ENCODE measurements at places on chromosomes 5 and 9. TPM values are rescaled to one million over a fixed set of nuclear protein-coding genes. Genes with fewer than 3 reads are reported as not detected.

- DNase-seq = no peak
Observed at GRCh38 chr9:116860509-116861120, 173.5 kb downstream of the TRIM32 start.

GRCh38 chr9:90517103-90517502 lies 125.5 kb downstream of the DIRAS2 start:
- DNase-seq = no peak

GRCh38 chr5:150211156-150212030 lies 21.5 kb downstream of the SLC6A7 start:
- DNase-seq = no peak

The SPINK13 gene
- not detected for total RNA-seq

DNA sequence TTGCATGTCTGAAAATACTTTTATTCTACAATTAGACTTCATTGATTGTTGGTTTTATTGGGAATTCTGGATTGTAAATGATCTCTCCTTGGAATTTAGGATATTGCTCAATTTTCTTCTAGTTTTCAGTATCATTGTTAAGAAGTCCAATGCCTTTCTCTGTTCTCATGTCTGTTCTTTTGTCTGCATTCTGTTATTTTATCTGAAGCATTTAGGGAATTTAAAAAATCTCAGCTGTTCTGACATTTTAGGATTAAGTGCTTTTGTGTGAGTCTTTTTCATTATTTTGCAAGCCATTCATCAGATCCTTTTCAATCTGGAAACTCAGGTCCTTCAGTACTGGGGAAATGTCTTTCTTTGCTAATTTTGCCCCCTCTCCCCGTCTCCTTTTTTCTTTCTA lies 4.4 kb upstream of the FER start:
- DNase-seq = no peak

DNA sequence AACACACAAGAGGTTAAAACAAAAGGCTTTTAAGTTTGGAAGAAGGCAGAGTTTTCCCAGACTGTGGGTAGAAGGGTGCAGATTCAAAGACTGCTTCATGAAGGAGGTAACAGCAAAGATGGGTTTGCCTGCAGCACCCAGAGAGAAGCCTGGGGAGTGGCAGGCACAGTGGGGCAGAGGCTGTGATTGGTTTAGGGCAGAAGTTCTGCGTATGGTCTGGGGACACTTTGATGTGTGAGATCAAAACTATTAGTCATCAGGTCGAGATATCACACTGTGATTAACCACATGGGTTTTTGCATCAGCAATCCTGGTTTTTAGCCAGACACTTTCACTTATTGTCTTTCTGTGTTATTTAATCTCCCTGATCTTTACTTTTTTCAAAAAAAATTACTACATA lies 188.8 kb upstream of the GLRA1 start:
- no peak for DNase-seq

The OR1K1 gene
- total RNA-seq = not detected

- no peak for DNase-seq
Observed at GRCh38 chr5:142969186-142969585, 199.0 kb downstream of the ARHGAP26 start.

DNA sequence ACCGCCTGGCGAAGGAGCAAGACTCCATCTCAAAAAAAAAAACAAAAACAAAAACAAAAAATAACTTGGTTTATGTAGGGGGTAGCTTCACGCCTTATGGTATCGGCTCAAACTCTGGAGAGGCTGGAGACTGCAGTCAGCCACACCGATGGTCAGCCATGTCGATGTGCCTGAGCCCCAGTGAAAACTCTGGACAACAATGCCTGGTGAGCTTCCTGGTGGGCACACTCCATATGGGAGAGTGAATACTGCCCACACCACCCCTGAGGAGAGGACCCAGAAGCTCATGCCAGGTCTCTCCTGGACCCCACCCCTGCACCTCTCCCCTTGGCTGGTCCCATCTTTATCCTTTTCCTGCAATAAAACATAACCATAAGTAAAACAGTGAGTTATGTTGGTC lies 19.6 kb downstream of the IPPK start:
- peak; percentile 82 for DNase-seq

DNA sequence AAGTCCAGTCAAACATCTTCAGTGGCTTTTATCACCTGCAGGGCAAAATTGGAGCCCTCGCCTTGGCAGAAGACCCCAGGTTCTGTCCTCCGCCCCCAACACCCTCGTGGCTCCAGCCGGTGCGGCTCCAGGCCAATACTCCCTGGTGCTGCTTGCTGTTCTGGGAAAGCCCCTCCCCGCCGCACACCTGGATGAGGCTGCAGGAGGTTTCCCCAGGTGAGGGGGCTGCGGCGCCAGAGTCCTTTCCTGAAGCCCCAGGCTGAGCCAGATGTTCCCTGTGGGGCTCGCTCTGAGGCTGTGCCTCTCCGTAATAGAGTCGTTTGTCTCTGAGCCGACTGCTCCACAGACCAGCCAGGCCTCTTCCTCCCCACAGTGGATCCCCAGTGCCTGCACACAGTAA lies 375.4 kb upstream of the IRX1 start:
- no peak for DNase-seq

DNA sequence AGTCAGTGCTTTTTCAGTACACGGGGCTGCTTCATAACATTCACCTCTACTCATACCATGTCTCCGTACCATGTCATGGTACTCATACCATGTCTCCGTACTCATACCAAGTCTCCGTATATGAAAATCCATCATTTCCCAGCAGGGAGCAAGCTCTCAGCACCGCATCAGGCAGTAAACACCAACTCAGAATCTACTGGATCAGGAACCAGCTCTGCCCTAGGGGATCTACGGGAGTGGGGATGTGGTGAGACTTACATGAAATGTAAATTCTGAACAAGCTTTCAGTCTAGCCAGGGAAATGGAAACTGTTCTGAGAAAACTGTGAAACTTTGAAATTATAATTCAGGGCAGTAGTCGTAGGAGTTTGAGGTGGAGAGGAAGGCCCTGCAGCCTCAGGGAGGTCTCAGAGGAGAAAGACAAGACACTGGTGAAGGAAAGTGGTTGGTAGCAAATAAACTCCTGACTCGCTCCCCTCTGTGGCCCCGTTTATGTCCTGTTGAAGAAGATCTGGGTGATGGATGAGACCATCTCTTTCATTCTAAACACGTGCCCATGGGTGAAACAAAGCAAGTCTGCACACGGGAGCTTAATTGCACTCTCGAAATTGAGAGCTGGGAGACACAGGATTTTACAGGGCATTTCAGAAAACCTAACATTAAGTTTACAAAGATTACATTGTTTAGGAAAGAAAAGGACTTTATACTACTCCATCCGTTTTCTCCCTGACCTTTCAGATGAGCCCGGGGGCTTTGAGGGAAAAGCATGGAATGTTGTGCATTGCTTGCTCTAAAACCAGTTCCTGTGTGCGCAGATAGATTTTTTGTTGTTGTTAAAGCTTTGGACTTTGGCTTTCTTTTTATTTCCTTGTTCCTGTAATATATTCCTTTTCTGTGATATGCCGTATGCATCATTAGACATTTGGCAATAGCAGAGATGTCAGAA lies 26.8 kb downstream of the ACTBL2 start:
- DNase-seq = no peak

The TLR4 gene
- 62.8 TPM for total RNA-seq

The HEMGN gene
- not detected for total RNA-seq

The APBA1 gene
- total RNA-seq = 7.7 TPM

The PCDH12 gene
- 6.4 TPM for total RNA-seq

DNA sequence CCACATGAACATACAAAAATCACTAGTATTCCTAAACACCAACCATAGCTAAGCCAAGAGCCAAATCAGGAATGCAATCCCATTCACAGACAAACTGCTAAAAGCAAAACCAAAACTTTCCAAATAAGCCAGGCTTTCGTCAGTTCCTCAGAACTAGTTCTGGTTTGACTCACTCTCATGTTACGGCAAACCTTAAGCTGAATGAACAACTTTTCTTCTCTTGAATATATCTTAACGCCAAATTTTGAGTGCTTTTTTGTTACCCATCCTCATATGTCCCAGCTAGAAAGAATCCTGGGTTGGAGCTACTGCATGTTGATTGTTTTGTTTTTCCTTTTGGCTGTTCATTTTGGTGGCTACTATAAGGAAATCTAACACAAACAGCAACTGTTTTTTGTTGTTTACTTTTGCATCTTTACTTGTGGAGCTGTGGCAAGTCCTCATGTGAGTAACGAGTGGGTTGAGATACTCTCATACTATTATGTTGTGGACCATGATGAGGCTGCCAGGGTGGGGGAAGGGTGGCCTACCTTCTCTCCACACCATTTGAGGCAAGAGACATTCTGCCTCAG lies at the start of gene PDCD1LG2:
Gene PDCD1LG2, plus strand, starts transcription at position 172 of the 572 bp plus-strand sequence. CDS start 12,016 bp downstream, outside the sequence.
- DNase-seq = no peak

GRCh38 chr9:109448223-109448622 lies 49.9 kb downstream of the PTPN3 start:
- no peak for DNase-seq

DNA sequence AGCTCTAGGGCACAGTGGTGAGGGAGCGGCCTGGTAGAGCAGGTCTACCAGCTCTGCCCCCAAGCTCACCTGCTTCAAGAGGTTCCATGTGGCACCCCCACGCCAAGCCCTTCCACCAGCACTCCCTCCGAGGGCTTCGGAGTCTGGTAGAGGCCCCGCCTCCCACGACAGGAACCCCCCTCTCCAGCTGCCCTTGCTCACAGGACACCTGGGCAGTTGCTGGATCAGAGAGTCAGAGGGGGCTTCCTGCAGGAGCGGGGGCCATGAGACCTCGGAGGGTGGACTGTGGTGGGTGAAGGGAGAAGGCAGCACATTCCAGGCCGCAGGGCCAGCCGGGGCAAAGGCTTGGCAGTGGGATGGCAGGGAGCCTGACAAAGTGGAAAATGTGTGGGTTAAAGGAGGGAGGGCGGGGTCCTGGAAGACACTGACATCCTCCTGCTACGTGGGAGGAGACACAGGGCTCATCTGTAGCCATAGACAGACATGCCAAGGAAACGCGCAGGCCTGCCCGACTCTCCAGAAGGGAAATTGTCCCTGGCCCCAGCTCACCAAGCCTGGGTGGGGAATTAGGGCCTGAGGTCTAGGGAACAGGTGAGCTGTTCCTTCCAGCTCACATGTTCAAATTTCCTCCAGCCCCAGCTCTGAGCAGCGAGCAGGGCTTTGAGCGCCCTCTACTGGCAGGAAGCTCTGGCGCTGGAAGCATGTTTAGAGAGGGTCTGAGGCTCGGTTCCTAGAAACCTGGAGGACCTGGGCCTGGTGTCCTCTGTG lies 74.2 kb downstream of the NTNG2 start:
- DNase-seq = no peak

DNA sequence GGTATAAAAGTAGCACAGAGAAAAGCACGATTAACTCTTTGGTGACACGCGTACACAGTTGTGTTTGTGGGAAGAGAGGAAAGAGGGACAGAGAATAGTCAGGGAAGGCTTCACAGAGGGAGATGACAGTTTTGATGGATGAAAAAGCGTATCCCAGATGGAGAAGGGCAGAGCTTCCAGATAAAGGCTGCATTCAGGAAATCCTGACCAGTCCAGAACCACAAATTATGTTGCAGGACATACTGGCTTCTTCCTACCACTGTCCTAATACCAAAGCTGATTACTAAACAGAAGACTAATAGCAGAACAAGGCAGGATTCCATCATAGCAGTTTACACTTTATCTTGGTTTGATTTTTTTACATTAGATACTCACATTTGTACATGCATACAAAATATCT lies 34.5 kb downstream of the SLC31A2 start:
- DNase-seq = no peak
